ENCODE measurements at places on chromosomes 3 and 15.
A peak's percentile ranks its signal among the peaks of the same experiment; 100 is the strongest.

- DNase-seq, result peak; percentile 43
Measured at GRCh38 chr3:42023380-42023779, 61.5 kb upstream of the ULK4 start.

- no peak for DNase-seq
Measured at GRCh38 chr3:13277196-13277813, 142.8 kb downstream of the NUP210 start.

GRCh38 chr15:70596354-70597055 is 166.9 kb downstream of the UACA start:
- DNase-seq, result no peak

DNA sequence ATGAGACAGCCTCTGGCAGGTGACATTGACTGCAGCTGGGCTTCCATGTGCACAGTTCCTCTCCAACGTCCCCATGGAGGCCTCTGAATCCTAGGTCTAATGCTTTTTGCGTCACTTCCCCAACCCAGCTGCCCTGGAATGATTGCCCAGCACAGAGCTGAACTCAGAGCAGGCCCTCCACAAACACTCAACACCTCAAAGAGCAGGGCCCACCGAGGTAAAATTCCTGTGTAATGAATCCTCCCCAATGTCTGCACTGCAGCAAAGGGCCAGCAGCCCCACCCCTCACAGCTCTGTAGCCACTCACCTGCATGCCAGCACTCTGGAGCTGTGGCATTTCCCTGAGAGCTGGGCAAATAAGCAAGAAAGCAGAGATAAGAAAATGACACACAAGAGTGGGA is 42.6 kb upstream of the DUSP7 start:
- no peak for DNase-seq

DNA sequence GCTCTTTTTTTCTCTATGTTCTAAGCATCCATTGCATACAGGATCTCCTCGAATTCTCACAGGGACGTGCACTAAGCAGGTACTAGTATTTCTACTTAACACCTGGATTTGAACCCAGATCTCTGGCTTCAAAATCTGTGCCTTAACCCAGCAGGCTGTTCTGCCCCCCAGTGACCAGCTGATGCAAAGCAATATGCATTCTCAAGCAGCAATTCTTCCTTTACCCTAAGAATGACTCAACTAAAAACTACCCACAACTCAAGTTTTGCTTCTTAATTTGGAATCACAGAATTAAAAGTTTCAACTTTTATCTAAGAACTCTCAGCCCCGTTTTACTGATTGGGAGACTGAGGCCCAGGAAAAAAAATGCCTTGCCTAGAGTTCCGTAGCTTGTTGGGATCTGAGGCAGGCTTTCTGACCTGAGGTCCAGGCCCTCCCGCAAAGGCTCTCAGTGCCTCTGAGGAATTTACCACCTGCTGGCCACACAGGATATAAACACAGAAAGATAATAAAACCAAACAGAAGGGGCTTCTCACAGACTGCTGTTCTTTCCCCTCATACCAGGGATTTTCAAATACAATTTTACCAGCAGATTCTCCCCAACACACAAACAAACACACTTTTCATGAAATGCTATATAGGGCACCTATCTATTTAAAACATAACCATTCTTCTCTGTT is 115.4 kb upstream of the RAD18 start:
- no peak for DNase-seq

GRCh38 chr15:35118960-35119359 is 33.9 kb upstream of the NANOGP8 start:
- DNase-seq, result no peak

DNA sequence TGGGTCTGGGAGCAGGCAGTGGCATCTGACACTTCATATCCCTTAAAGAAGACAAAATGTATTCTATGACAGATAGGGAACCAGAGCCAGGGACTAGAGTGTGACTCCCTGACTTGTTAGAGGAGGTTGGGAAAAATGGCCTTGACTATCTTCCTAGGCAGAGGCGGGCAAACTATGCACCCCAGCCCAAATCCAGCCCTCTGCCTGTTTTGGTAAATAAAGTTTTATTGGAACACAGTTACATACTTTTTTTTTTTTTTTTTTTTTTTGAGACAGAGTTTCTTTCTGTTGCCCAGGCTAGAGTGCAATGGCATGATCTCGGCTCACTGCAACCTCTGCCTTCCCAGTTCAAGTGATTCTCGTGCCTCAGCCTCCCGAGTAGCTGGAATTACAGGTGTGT is 47.3 kb downstream of the QTRT2 start:
- DNase-seq, result no peak

DNA sequence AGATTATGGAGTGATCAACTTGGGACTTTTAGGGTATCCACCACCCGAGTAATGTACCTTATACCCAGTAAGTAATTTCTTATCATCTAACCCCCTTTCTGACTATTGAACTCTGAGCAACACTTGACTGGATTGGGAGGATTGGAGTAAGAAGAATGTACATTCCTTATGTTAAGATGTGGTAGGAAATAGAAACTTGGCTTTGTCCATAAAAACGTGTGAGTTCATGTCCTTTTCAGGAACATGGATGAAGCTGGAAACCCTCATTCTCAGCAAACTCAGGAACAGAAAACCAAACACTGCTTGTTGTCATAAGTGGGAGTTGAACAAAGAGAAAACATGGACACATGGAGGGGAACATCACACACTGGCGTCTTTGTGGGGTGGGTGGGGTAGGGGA is 112.3 kb downstream of the PTPRG start:
- DNase-seq, result no peak

GRCh38 chr3:197093871-197094270 is 64.3 kb upstream of the MELTF start:
- no peak for DNase-seq

DNA sequence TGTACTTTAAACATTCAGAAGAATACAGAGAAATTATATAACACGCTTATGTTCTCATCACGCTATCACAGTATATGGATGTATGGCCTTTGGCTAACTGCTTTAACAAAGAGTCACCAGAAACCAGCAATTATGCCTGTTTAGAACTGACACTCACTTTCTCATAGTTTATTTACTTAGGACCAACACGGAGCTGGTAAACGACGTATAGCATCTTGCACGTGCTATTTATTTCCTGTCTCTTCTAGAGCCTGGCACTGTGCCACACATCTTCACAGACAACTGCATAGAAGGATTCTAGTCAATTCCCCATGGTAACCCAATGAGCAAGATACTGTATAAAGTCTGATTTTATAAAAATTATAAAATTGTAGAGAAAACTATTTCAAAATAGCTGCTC is 43.6 kb downstream of the TBC1D2B start:
- DNase-seq, result no peak

- DNase-seq, result no peak
Measured at GRCh38 chr15:66997212-66997611, 68.2 kb upstream of the SMAD3 start.

GRCh38 chr15:91412138-91412928 is 312.3 kb downstream of the SV2B start:
- no peak for DNase-seq

DNA sequence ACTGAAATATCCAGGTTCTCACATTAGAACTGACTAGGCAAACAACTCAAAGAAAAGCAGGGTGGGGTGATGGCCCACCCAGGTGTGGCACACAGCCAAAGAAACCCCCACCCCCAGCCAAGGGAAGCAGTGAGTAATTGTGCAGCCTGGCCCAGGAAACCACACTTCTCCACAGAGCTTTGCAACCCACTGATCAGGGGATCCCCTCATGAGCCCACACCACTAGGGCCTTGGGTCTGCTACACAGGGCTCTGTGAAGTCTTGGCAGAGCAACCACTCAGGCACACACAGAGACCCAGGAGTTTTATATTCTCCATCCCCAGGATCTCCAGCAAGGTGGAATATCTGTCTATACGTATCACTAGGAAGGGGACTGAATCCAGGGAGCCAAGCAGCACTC is 22.2 kb upstream of the TRIM42 start:
- DNase-seq, result no peak

DNA sequence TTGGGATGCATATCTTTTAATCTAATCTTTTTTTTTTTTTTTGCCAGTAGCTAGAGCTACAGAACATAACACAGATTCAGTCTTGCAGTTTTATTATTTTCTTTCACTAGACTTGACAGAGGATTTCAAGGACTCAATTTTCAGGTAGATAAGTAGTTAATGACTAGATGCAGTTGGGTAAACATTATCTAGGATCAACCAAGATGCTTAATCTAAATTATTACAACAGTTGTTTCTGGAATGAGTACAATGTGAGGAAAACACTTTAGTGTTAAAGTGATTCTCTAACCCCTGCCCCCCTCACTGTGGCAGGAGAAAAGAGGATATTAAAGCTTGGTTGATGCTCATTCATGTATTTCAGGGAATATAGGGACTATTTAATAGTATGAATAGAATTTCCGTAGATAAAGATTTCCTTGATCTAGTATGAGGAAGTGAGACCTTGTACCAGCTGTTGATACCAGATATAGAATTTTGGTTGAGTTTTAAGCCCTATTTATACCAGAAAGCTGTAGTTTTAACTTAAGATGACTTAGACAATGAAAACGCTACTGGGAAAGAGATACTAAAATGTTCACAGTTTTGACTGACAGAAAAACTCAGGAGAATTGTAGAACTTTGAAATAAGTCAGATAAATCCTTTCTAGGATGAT is 389.0 kb upstream of the C2CD4B start:
- no peak for DNase-seq

GRCh38 chr15:66389098-66389858 is 2.6 kb downstream of the MAP2K1 start:
- no peak for DNase-seq

GRCh38 chr15:29934251-29934650 is 112.0 kb upstream of the TJP1 start:
- no peak for DNase-seq

- no peak for DNase-seq
Measured at GRCh38 chr3:74633021-74633420, 18.6 kb upstream of the CNTN3 start.

GRCh38 chr3:97705764-97706163 is 58.8 kb upstream of the ARL6 start:
- no peak for DNase-seq

- no peak for DNase-seq
Measured at GRCh38 chr3:119834754-119835370, 53.0 kb downstream of the NR1I2 start.

DNA sequence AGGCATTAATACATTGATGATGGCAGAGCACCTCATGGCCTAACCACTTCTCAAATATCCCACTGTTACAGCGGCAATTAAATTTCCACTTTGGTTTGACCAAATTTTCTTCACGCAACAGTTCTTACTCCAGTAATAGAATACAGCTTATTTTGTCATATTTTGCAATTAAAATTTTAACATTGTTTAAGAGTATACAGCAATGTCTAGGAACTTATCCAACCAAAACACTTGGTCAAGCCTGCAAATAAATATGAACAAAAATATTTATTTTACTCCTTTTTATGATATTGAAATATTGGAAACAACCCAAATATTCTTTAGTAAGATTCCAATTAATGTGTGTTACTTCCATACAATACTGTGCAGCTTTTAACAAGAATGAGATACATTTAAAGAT is 45.3 kb upstream of the C3orf80 start:
- DNase-seq, result no peak

DNA sequence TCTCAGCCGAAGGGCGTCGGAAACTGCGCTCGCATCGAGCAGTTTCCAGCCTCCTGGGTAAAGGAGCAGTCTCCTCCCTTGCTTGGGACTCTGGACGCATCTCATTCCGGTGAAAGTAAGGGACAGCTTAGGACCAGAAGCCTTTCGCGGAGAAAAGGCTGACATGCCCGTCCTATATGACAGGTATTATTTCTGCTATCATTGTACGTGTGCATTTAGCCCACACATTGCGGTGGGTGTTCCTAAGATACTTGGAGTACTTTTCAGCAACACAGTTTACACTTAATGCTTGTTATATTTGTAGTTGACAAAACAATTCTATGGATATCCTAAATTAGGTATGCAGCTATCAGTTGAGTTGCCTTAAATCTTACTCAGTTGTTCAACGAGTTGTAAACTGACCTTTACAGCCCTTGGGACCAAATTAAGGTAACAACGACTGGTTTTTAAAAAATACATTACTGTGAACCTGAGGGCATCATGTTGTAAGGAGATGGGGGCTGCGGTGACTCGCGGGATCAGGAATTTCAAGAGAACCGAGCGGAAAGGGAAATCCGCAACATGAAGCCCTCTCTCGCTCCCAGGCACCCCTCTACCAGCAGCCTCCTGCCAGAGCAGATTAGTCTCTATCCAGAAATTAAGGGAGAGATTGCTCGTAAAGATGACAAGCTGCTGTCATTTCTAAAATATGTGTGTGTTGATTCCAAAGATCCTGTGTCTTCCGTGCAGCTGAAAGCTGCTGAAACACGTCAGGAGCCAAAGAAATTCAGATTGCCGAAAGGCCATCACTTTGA is 632 bp upstream of the COPS2 start:
- no peak for DNase-seq

- no peak for DNase-seq
Measured at GRCh38 chr3:138921316-138922292, 25.3 kb downstream of the FOXL2 start.

DNA sequence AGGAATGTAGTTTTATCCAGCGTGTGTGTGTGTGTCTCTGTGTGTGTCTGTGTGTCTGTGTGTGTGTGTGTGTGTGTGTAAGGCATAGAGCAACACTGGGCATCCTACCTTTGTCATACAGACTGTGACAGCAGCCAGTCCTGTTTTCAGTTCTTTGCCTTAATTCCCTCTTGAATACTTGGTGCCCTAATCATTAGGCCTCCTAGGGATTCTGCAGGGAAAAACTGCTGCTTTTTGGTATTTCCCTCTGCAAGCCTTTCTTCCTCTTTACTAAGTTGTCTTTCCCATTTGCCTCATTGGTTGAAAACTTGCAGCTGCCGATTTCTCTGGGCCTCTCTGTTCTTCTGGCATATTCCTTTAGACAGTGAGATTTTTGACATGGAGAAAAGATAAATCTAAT is 9.2 kb downstream of the SLC25A36 start:
- no peak for DNase-seq

DNA sequence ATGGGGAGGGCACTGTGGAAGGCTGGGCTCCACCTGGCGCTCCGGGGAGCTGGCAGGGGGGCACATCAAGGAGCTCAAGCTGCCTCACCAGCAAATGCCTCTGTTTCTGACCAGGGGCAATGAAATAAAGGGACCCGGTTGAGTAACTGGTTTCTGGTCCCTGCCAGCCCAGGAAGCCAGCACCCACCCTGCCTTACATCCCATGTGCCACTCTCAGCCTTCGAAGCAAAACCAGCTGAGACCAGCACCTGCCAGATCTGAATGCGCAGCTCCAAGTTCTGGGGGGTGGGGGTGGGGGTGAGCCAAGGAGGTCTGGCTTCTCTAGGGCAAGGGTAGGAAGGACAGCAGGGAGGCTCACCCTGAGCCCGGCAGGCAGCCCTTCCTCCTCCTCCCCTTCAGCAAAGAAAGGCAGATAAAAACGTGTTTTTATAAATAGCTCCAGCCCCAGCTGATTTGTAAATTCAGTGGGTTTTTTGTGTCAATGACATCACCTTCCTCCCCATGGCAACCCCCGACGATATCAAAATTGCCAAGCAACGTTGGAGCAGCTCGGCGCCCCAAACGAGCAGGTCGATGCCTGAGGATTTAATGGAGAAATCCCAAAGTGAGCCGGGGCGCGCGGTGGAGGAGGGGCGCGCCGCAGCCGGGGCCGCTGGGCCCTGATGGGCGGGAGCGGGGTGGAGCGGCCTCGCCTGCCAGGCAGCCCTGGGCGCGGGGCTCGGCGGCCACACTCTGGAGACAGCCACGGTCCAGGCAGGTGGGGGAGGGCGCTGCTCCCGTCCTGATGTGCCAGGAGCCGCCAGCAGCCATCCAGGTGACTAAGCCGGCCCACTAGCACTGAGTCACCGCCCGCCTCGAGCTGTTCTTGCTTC is at the start of gene PAK6:
PAK6 (plus strand) TSS at position 532 of the 872 bp plus-strand sequence. CDS start 25,723 bp downstream, outside the sequence.
- peak; percentile 8 for DNase-seq

All from activated CD4-positive, alpha-beta T cell treated with anti-CD3 and anti-CD28 coated beads, Interleukin-2, amount 50 U/mL, for 24 hours (primary cell).